ENCODE measurements at places on chromosomes 5 and 9. TPM values are rescaled to one million over a fixed set of nuclear protein-coding genes. Genes with fewer than 3 reads are reported as not detected.

The SLC6A3 gene
- 0.57 TPM for total RNA-seq

The OR4F3 gene
- not detected for total RNA-seq

- DNase-seq: no peak
These were observed 1.8 kb downstream of the DPP7 start for GRCh38 chr9:137112564-137113384.

GRCh38 chr9:83596899-83597504 is 25.9 kb upstream of the IDNK start:
- no peak for DNase-seq

DNA sequence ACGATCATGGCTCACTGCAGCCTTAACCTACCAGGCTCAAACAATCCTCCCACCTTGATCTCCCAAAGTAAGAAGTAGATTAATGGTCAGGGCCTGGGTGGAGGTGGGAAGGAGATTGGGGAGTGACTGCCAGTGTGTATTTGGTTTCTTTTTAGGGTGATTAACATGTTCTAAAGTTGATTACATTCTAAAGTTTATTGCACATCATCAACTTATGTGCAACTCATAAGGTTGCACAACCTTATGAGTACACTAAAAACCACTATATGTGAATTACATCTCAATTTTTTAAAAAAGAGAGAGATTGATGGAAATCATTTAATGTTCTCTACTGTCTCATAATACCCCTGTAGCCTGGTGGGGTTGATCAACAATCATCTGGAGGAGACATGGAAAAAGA is 218.1 kb downstream of the AOPEP start:
- DNase-seq: no peak

DNA sequence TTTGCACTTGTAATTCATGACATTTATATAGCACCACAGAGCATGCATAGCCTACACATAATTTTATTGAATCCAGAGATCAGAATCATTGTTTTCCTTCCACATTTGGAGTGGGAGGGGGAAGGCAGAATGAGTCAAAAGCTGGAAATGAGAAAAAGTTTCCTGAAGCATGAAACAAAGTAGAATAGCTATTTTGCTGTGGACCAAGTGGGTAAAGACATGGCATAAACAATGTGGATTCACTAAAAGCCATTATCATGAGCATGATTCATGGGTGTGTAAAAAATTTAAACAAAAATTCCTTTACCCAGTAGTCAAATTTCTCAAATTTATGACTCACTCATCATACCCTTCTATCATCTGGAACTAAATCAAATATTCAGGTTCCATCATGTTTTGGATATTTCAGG is 97.9 kb downstream of the YIPF5 start:
- DNase-seq: no peak

GRCh38 chr5:82991678-82992323 is 85.4 kb downstream of the TMEM167A start:
- no peak for DNase-seq
